ENCODE measurements at places on chromosomes 7 and 10. TPM values are rescaled to one million over a fixed set of nuclear protein-coding genes. Genes with fewer than 3 reads are reported as not detected.

GRCh38 chr7:48760528-48761265 is 163.7 kb upstream of the CDC14C start:
- no peak for DNase-seq

AGAP9 gene
- total RNA-seq, result 2.2 TPM

GRCh38 chr7:108328174-108328651 is 128.0 kb downstream of the NRCAM start:
- no peak for DNase-seq

STEAP4 gene
- not detected for total RNA-seq

DNA sequence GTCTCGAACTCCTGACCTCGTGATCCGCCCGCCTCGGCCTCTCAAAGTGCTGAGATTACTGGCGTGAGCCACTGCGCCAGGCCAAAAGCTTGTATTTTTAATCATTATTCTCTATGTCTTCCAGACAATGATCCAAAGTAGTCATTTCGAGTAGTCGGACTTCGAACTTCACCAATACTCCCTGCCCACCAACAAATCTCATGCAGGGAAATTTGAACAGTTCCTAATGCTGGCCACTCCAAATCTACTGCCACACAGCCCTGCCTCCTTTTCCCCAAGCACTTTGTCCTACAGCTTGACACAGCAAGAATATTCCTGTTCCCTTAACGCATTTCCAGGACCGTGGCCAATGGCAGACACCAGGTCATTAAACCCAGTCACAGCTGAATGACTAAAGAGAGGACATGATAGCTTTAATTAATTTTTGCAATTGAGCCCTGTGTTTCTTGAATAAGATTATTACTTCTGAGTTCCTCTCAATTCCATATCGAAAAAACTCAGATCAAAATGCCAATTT is 142.3 kb upstream of the NRP1 start:
- no peak for DNase-seq

PPP1R17 gene
- total RNA-seq, result not detected

DNA sequence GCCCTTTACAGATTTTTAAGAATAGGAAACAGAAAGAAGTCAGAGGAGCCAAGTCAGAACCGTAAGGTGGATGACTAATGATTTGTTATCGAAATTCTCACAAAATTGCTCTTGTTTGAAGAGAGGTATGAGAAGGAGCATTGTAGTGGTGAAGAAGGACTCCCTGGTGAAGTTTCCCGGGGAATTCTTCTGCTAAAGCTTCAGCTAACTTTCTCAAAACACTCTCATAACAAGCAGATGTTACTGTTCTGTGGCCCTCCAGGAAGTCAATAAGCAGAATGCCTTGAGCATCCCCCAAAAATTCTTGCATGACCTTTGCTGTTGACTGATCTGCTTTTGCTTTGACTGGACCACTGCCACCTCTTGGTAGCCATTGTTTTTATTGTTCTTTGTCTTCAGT is 152.9 kb downstream of the HGF start:
- peak; percentile 51 for DNase-seq

DNA sequence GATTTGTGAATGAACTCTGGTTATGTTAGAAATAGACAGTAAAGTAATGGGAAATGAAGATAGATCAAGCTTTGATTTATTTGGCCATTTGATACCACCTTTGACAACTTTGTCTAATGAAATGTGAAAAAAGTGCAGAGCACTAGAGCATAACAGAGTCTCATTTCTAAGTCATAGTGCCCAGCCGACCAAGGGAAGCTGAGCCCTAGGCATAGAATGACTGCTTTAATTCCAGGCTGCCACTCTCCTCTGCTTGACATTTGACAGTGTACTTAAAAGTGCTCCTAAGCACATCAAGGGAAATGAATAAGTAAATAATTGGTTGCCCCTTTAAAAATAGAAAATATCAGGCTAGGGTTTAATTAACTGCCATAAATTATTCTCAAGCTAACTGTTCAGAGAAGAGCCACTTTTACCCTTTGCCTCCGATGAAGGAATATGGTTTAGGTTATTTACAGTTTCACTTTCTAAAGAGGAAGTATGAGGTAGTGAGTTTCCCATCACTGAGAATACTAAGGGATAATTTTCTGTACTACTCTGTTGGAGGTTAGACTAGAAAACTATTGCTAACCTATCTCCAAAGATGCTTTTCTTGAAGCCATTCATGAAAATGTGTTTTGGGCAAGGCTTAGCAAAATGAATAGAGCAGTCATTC is 591.6 kb downstream of the REEP3 start:
- DNase-seq, result no peak

GRCh38 chr10:93773705-93774104 is 16.0 kb downstream of the LGI1 start:
- DNase-seq, result no peak

DNA sequence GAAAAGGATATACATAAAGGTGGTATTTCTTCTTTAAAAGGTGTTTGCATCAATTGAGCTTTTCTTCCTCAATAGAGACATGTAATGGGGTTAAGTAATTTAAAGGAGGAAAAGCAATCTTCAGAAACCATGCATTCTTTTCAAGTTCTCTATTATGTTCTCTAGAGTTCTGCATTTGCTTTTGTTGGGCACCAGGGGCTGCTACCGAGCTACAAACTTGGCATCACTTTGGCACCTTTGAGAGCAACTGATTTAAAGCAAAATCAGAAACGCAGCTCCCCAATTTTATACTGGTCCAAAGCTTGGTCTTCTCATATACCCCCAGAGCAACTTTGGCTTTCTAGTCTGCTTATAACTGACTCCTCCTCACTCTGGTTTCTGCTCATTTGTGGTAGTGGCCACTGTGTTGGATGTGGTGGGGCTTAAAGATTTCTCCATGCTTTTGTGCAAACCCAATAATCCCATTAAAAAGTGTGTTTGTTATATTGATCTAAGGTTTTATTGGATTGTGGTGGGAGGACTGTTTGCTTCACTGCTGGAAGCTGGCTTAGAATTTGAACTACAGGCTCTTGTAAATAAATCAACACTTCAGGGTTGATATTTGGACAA is 712.1 kb downstream of the PHTF2 start:
- DNase-seq, result no peak

CNTNAP2 gene
- total RNA-seq, result not detected

GRCh38 chr7:14954035-14954434 is 51.5 kb upstream of the DGKB start:
- no peak for DNase-seq

- DNase-seq, result no peak
Measured at GRCh38 chr7:148657929-148658328, 40.8 kb upstream of the CUL1 start.

- DNase-seq, result no peak
Measured at GRCh38 chr7:101377189-101377736, 14.6 kb downstream of the COL26A1 start.

TRIM50 gene
- not detected for total RNA-seq

DNA sequence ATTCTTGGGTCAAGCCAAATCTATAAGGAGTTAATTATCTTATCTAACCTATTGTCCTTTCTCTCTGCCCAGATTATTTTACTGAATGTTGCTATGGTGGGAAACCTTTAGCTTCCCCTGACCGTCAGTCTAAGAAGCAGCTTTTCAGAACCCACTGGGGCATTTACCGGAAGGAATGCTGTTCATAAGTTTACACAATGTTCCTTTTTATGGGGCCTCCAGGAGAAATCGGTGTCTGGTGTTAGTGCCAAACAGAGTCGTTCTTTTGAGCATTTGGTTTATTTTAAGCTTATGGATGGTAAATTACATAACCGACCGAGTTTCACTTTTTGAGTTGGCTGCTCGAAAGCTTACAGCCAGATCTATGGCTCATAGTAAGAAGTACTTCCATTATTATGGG is 111.9 kb downstream of the CACNB2 start:
- no peak for DNase-seq

DNA sequence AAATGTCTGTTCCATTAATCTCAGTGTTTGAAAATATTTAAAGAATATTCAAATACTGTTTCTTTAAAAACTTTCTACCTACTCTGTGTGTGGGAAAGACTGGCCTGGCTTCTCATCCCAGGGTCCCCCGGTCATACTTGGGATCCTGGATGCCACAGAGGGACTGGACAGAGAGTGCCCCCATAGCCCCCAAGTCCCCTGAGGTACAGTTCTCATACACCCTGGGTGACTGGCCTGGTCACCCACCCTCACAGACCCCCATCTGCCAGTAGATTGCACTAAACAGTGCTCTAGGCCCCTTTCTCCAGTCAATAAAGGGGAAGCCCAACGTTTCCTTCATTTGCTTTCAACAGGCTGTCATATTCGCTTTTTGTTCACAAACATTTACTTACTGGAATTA is 3.0 kb downstream of the TMEM273 start:
- DNase-seq, result no peak
